ENCODE measurements at places on chromosomes 6 and 20.
A peak's percentile ranks its signal among the peaks of the same experiment; 100 is the strongest.

DNA sequence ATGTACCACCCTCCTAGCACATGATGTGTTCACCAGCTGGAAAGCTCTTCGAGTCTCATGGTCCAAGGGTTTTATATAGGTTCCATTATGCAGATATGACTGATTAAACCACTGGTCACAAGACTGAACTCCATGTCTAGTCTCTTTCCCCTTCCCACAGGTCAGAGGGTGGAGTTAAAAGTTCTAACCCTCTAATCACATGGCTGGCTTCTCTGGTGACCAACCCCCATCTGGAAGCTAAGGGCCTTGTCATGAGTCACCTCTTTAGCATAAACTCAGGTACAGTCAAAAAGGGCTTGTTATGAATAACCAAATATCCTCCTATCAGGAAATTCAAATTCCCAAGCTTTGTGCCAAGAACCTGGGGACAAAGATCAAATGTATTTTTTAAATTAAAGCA, 52.0 kb upstream of the KLHL31 start:
- DNase-seq, result no peak

- DNase-seq, result no peak
Observed at GRCh38 chr20:41462372-41463161, 95.9 kb upstream of the EMILIN3 start.

- no peak for DNase-seq
Observed at GRCh38 chr6:147053311-147053921, 150.8 kb upstream of the STXBP5 start.

GRCh38 chr6:4703382-4703781, 72.8 kb upstream of the CDYL start:
- no peak for DNase-seq

GRCh38 chr6:89458704-89459103, 25.8 kb downstream of the ANKRD6 start:
- no peak for DNase-seq

DNA sequence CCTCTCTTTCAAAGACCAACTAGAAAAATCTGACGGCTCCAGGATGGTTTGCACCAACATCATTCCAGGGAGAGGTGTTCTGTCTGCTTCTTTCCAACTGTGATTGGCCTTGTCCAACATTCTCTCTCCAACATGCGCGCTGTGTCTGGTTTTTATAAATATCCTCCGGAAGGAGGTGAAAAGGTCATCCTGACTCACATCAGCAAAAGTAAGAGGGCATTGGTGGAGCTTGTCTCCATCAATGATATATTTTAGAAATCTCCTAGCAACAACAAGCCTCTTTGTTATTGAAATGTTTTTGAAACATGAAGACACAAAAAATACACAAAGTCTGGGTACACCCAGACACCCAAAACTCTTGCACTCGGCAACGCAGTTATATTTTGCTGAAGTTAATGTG, 475.3 kb upstream of the JARID2 start:
- DNase-seq, result no peak

DNA sequence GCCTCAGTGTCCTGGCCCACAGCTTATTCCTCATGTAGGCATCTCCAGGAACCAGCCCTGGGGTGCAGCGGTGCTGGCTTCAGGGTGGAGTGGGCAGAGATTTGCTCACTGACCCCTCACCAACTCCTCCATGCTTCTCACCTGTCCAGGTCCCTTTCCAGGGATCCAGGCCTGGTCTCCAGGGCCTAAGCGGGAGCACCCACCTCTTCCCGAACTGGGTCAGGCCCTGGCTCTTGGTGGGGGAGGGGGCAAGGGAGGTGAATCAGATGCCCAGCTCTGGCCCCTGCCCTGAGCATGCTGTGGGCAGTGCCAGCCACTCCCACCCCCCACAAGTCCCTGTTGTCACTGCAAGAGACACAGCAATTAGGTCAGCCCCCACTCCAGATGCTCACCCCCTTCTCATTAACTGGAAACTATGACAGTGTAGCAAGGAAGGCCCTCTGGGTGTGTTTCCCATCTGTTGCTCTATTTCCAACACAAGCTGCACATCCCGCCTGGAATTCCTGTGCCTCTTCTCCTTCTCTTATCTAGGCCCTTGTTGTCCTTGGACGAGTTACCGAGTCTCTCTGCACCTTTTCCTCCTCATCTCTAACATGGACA, 37.0 kb downstream of the MDFI start:
- no peak for DNase-seq

DNA sequence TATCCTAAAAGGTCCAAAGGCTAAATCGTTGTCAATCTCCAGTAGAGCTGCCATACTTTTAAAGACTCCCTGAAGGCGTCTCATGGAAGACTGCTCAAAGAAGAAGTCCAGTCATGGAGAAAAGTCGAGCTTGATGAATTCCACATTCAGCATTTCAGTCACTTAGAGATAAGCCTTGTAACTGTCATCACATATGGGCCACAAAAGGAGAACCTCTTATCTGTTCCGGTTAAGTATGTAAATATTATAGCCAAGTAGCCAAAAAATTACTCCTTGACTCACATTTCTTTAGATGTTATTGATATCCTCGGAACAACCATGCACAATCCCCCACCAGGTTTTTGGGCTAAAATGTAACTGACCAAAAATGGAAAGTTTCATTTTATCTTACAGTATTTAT, 9.8 kb upstream of the CNKSR3 start:
- DNase-seq, result no peak

GRCh38 chr20:34364223-34364506, 1.1 kb downstream of the ITCH start:
- no peak for DNase-seq

- DNase-seq, result no peak
Observed at GRCh38 chr6:127391094-127391953, 47.9 kb upstream of the ECHDC1 start.

GRCh38 chr6:25085756-25086155, 150.0 kb upstream of the RIPOR2 start:
- no peak for DNase-seq

GRCh38 chr6:95545226-95545625, 32.1 kb upstream of the MANEA start:
- DNase-seq, result no peak

DNA sequence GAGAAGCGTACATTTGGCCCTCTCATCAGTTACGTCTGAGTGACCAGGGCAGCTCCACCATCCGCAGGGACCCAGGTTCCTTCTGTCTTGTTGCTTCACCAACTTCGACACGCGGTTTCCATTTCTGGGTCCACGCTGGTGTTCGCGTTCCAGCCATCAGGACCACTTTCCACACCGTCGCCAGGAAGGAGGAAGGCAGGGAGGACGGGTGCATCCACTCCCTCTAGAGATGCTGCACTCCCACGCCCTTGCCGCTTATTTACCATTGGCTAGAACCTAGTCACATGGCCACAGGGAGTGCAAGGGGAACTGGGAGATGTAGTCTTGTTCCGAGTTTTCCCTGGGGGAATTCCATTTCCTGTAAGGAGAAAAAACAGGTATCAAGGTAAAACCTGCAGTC, 33.2 kb upstream of the SNX9 start:
- DNase-seq, result no peak

DNA sequence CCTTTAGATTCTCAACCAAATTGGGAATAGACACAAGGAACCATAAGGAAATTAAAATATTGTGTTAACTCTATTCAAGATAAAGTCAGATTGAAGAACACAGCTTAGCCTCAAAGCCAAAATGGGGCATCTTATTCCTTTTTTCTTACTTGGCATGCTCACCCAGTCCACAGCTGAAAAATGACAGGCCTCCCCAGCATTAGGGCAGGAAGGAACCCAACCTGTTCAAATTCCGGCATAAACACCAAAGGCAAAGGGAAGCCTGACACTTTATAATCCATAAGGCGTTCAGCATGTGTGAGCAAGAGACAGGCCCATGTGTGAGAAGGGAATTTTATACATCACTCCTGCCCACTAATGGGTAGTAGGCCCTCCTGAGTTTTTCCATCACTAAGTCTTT, 2.9 kb downstream of the BEND6 start:
- no peak for DNase-seq

GRCh38 chr20:64211874-64212658, 43.5 kb upstream of the PCMTD2 start:
- DNase-seq, result no peak

GRCh38 chr20:62946918-62947317, 5.6 kb upstream of the SLC17A9 start:
- no peak for DNase-seq

DNA sequence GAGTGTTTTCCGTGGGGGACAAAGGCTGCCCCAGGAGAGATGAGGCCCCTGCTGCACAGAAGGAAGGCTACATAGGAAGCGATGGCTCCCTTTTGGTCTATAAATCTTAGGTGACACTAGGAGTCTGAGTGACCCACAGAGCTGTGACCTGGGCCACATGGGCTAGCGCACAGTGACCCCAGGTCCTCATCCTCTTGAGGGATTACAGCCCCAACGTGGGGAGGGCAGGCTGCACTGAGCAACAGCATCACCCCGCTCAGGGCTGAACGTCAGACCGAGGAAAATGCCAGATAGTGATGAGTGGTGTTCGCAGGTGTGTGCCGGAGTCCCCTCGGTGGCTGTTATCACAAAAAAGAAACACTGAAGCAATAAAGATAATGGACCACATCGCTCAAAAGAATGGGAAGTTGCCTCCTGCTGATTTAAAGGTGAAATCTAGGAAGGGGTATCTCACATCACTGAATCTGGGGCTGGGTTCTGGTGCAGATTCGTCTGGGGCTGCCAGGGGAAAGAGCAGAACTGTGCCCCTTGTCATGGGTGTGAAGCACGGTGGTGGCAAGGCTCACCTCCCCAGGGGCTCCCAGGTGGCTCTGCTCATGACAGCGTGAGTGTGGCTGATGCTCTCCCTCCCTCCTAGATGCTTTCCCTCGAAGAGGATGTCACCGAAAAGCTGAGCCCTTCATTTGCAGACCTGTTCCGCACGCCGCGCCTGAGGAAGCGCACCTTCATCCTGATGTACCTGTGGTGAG, 14.5 kb downstream of the SLC22A1 start:
- no peak for DNase-seq

DNA sequence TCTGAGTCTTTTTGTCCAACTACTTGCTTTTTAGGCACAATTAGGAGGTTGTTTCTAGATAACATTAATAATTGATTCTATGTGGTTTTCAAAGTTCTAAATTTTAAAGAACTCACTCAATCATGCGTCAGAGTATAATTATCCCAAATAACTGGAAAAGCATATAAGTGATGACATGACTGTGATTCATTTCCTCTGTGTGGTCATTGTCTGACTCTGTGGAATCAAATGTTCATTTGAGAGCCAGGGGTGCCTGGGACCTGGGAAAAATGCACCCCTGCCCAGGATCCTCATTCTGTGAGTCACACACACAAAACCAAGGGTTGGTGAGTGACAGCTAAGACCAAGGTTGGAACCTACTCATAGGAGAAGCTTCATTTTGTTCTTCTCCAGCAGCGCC, 127.1 kb upstream of the MLIP start:
- DNase-seq, result no peak

GRCh38 chr6:15484140-15484539, 178.7 kb downstream of the DTNBP1 start:
- DNase-seq, result no peak

DNA sequence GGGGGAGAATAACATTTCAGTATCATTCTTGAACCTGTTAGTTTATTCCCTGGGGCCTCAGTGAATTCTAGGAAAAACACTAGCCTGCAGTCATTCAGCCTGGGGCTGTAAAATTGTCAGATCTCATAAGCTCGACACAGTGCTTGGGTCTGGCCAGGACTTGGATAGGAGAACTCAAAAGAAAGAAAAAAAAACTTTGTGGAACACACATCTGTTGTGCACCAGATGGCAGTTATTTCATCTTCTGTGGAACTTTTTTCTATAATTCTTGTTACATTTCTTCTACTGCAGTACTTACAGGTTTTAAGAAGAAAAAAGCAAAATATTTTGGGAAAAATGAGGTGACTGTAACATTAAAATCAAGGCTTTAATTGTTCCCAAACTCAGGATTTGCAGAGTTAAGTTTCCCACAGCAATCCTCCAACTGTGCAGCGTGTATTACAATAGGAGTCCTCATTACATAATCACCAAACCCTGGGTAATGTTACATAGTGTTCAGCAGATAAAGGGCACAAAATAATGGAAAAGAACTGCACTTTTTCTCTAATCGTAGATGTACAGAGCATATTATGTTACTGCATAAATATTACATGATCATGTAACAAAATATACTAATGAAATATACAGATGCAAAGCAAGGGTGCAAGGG, 531.1 kb upstream of the CITED2 start:
- no peak for DNase-seq

DNA sequence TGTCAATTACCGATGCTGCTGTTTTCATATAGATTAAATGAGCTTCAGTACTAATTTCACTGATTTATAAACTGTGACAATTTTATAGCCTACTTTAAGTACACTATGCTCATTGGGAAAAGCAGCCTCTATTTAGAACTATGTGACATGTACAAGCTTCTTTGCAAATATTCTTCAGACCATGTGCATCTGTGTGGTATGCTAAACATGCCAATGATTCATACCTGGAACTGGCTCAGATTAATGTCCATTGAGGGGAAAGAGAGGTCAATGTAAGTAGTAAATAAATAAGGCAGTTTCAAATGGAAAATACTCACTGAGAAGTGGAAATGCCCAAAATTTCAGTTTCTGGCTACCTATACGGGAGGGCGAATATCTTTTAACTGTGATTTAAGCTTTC, 777.7 kb downstream of the C6orf118 start:
- DNase-seq, result no peak

GRCh38 chr6:108497883-108498282, 62.8 kb upstream of the FOXO3 start:
- no peak for DNase-seq

GRCh38 chr20:37430778-37431460, 85.0 kb downstream of the SRC start:
- DNase-seq, result no peak

- no peak for DNase-seq
Observed at GRCh38 chr6:132741281-132741680, 16.4 kb downstream of the VNN2 start.

DNA sequence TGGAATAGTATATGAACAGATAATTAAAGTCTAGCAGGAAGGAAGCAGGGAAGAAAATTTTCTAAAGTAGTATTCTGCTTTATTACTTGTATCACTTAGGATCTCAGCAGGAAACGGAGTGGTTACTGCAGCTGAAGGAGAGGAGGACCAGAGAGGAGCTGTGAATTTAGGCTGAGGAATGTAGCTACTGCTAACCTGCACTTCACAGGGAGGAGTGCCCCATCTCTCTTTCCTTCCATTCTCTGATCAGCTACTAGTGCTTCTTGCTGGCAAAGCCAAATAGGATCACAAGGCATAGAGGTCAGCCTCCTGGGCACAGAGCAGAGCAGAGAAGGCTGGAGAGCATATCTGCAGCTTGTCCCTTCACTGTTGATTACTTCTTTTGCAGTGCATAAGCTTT, 205.3 kb upstream of the ASCC3 start:
- DNase-seq, result no peak

- DNase-seq, result peak; percentile 15
Observed at GRCh38 chr6:159691133-159691962, 1.7 kb downstream of the SOD2 start.

DNA sequence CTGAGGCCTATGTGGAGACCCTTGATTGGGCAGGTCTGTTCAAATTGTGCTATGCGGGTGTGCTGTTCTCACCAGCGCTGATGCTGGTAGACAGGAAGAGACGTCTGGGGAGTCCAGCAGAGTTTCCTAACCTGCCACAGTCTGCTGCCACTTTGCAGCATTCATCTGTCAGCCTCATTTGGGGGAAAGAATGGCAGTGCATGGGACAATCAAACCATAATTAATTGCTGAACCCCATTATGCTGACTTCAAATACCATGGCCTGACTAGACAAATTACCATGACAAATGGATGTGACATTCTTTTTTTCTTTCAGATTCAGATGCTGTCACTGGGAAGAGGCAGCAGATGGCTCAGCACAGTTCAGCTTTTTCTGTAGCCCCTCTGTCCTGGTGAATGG, 171.4 kb upstream of the SYNDIG1 start:
- DNase-seq, result no peak

GRCh38 chr20:60057866-60058807, 99.9 kb downstream of the CDH26 start:
- DNase-seq, result no peak
